AML-193 (cell line): ENCODE measurements at places on chromosomes 12 and 14.
A peak's percentile ranks its signal among the peaks of the same experiment; 100 is the strongest.

DNA sequence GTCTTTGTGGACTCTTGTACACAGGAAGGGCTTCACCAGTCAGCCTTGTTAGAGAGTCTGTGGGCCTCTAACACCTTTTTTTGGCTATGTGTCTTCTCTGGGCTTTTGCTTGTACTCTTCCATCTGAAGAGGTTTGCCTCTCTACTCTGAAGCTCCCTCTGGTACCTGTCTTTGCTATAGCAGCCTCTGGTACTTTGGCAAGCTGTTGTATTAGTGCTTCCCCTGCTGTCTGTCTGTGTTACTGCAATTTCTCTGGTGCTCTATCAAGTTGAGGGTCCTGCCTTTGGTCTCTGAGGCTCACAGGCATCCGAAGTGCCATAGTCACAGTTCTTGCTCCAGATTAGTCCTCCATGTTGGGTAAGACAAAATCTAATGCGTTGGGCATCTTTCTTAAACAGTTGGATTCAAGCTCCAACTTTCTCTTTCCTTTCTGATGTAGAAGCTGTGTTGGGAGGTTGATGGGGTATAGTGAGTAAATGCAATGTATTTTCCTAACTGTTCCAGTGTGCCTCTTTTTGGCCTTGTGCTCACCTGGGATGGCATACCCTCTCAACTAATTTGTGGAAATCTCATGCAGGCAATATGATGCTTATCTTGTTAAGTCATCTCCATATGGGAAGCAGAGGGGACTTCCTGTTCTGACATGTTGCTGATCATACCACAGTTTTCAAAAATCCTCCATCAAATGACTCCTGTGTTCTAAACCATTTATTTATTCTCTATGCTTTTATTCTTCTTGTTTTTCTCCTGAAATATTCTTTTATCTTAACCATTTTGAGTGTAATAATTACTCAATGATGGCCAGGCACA lies 88.8 kb downstream of the ATF7IP start:
- DNase-seq: peak; percentile 33

DNA sequence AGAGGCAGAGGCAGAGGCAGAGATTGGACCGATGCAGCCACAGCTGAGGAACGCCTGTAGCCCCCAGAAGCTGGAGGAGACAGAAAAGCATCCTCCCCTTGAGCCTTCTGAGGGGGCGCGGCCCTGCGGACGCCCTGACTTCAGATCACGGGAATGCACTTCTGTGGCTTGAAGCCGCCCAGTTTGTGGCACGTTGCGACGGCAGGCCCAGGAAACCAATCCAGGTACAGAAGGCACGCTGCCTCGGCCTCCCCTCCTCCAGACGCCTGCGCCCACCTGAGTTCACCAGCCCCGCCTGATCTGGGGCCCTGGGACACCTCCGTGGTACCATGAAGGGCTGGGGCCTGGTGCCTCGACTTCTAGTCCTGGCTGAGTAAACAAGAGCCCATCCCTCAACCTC lies 82.0 kb downstream of the NCOR2 start:
- DNase-seq: no peak

DNA sequence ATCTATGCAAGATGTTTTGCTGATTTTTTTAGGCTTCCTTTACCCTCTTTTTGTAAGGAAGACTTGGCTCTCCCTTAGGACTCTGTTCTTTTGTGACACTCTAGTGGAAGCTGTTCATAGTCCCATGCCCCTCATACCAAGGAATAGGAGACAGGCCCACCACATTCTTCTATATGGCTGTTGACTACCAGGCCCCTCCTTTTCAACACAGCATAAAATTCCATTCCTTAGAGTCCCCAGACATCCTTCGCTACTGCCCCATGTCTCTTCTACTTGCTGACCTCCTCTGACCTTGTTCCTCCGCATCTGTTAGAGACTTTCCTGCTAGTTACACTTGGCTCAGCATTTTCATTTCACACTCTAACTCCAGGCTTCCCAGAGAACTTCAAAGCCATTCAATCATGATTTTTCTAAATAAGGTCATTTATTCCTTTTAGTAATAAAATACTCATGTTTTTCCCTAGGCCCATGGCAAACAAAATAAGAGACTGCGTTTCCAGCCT lies 9.7 kb downstream of the PIK3C2G start:
- no peak for DNase-seq

DNA sequence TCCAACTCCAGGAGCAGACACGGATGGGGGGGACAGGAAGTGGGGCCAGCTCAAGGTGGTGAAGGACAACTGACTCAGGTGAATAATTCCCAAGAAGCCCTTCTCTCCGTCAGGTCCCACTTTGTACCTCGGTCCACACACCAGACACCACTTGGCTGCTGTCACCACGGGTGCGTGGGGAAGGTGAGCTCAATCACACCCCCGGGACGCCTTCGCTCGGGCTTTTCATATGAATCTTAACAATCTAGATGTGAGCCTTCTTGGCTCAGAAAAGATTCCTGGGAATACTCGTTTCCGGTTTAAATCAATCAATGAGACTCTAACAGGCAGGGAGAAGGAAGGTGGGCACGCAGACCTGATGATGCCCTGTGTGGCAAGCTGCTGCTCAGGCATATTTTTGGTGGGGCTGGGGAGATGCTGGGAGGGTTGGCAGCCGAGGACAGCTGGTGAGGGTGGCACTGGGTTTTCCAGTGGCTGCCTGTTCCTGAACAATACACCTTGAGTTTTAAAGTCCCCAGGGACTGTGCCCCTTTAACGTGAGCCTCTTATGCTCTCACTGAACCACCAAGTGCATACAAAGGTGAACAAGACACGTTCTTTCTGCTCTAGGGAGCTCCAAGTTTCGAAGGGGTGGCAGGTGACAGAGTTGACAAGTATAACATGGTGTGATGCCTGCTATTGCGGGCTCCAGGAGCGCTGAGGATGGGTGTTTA lies 5.1 kb downstream of the TESC start:
- DNase-seq: no peak

GRCh38 chr12:62008703-62009102 lies 251.5 kb upstream of the USP15 start:
- DNase-seq: no peak

- DNase-seq: no peak
These were observed 10.4 kb downstream of the POLE2 start for GRCh38 chr14:49677643-49678042.

DNA sequence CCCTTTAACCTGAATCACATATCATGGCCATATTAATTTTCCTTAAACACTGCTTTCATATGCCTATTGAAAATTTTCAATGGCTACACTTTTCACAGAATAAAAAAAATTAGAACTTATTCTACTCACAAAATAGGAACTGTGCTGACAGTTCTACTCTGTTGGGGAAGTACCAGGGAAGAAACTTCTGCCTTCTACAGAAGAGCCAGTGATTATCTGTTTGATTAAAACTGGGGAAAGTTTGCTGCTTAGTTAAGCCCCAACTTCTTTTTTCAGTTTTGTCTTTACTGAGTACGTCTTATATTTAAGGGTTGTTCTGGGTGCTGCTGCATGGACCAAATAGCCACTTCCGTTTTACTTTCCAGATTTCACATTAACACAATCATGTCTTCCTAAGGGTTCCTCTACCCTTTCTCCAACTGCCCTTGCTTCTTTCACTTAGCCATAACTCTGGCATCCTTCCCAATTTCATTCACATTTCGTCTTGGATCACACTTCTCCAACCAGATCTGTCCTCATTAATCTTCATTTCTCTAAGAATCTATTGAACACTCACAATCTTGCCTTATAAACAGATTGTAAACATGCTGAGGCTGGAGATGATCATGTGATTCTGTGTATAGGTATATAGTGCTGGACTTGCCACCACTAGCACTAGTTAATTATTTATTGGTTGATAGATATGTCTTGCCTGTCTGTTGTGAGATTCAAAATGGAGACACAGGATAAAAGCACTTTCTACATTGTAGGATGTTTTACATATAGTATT lies 1.9 kb upstream of the SEL1L start:
- peak; percentile 15 for DNase-seq

GRCh38 chr14:92726933-92727262 lies 21.5 kb downstream of the LGMN start:
- no peak for DNase-seq

DNA sequence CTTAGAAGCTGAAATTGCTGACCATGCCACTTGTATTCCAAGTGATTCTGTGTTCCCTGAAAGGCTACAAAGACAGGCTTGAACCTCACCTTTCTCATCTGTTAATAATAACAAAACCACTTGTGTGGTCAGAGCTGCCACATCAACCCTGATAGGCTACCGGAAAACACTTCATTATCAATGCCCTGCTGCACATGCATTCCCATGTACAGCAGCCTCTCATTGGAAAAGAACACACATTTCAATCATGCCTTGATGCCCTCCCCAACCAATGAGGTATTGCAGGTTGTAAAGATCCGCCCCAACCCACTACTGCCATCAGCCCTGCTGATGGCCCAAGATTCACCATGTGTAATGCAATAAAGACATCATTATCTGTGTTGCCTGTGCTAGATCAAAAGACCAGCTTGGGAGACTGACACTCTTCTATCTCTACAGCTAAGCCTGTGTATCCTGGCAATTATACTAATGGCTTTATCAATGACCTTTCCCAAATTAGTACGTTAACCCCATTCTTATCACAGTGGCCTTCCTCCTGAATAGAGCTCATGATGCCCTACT lies 2.8 kb downstream of the GPR19 start:
- no peak for DNase-seq

DNA sequence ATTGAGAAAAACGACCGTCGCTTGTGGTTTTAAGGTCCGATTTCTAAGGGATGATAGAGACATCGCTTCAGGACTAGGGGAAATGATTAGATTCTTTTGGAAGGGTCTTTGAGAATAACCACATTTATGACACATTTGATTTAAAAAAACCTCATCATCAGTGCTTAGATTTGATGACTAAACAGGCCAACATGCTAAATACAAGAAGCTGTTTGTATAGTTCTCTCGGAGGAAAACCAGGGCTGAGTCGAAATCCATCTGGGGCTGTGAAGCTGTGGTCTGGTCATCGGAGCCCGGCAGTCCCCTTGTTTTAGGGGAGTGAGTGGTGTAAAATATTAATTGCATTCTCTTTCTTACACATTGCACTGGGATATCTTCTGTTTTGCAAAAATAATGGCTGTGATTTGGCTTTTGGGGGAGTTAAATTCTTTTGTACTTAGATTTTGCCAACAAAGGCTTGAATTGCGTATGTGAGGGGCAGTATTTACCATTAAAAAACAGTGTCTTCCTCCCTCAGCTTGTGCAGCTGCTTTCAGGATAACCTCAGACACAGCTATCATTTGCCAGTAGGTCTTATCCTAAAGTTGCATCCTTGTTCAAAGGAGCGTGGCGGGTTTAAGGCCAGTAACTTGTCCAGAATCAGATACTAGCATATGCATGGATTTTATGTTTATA lies 550 bp downstream of the GNG2 start:
- no peak for DNase-seq

GRCh38 chr12:49195736-49196135 lies 6.9 kb upstream of the TUBA1A start:
- peak; percentile 69 for DNase-seq

DNA sequence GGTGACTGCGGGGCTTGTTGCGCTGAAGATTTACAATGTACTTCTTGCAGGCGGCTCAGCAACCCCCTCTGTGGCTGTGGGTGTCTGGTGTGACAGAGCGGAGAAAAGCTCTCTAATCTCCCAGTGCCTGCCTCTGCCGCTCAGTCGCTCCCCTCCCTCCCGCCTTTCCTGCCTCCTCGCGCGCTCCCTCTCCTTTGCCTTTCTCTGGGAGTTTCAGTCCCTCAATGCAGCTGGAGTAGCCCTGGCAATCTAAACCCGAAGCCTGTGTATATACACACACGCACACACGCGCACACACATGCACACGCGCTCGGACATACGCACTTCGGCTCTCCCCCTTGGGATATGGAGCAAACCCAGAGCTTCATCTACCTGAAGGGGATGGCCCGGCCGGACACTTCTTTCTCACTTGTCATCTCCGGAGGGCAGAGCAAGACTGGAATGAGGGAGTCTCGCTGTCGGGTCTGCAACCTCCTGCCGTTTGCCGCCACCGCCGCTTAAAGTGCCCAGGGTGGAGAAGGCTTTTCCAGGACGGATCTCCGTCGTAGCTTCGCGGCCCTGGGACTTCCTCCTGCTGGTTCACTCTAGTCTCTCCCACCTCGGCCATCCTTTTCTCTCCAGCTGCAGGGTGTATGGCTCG lies 599 bp upstream of the TRHDE start:
- DNase-seq: no peak

DNA sequence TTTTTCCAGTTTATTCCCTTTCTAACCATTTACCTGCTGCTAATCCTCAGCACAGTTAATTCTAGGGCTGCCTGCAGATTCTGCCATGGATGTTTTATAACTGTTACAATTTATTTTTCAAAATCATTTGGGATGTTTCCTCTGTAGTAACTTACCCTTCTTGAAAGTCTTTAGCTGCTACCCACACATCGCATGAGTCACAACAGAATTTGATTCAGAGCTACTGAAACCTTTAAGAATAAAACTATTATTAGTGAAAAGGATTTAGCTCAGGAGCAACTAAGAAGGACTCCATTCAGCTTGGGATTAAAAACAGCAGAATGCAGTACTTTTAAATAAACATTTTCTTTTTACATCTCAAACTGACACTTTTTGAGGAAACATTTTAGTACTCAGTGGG lies 41.7 kb upstream of the RGS6 start:
- DNase-seq: no peak

DNA sequence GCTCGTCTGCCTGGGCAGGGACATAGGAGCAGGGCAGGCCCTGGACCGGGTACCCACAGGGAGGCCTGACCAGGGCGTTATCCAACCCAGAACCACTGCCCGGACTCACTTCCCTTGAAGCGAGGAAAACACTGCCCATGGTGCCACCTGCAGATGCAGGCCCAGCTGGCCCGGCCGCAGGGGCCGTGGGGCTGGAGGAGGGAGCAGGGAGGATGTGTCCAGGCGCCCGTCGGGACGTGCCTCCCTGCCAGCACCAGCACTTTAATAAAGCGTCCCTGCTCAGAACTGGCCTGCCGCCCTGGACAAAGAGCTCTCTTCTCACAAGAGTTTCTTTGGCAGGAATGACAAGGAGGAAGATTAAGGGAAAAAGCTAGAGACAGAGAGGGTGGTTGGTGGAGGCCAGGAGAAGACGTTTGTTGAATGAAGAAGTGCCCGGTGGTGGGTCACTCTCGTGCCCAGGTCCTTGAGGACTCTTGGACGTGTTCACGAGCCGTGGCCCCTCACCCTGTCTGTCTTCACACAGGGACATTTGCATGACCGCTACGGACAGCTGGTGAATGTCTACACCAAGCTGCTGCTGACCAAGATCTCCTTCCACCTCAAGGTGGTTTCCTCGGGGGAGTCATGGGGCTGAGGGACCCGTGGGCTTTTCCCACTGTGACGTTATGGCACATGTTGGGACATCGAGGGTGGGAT lies 14.2 kb downstream of the HIP1R start:
- DNase-seq: no peak

- DNase-seq: no peak
These were observed 485.5 kb downstream of the BCAT1 start for GRCh38 chr12:24463375-24463774.

GRCh38 chr14:71590131-71590530 lies 342.1 kb upstream of the RGS6 start:
- no peak for DNase-seq
